ENCODE measurements at places on chromosomes 3 and 15.

- peaks cover 4% of the 10 kb centered on the region for H3K4me1 ChIP-seq
- no peak overlapping the region for H3K4me3 ChIP-seq
- DNase-seq = no peak
- peaks cover 7% of the 10 kb centered on the region for H3K27me3 ChIP-seq
Observed at GRCh38 chr3:136075811-136076210, 110.3 kb downstream of the PPP2R3A start.

DNA sequence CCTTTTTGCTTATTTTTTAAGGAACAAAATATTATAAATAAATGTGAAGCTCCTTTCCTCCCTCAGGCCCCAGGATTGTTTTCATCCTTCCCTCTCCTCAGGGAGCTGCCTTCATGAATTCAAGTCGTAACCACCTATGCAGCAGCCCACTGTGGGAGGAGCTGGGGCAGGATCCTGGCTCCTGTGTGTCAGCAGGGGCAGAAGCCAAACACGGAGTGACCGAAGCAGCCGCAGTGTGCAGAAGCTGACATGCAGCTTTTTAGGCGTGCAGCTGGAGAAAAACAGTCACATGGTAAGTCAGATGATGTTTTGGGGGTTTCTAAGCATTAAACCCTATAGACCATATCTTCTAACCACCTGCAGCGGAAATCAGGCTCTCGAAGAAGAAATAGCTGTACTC lies 231.3 kb downstream of the OCA2 start:
- DNase-seq = no peak
- no peaks in the 10 kb centered on the region for H3K27me3 ChIP-seq
- H3K4me3 ChIP-seq = no peak overlapping the region
- no peak overlapping the region for H3K27ac ChIP-seq
- no peaks in the 10 kb centered on the region for H3K4me1 ChIP-seq
- H3K36me3 ChIP-seq = no peaks in the 10 kb centered on the region

GRCh38 chr3:10251006-10251405 lies 2.7 kb downstream of the TATDN2 start:
- H3K4me3 ChIP-seq = peak overlapping the region; percentile 96
- no peaks in the 10 kb centered on the region for H3K27me3 ChIP-seq
- peaks cover 68% of the 10 kb centered on the region for H3K4me1 ChIP-seq
- H3K27ac ChIP-seq = peak overlapping the region; percentile 47
- no peak for DNase-seq
- peaks cover 67% of the 10 kb centered on the region for H3K36me3 ChIP-seq

GRCh38 chr15:96340598-96341512 lies 10.4 kb downstream of the NR2F2 start:
- H3K4me3 ChIP-seq = no peak overlapping the region
- DNase-seq = no peak
- H3K27me3 ChIP-seq = peaks cover 86% of the 10 kb centered on the region
- H3K36me3 ChIP-seq = peaks cover 5% of the 10 kb centered on the region
- no peaks in the 10 kb centered on the region for H3K4me1 ChIP-seq

- H3K27ac ChIP-seq = no peak overlapping the region
- no peak for DNase-seq
- H3K36me3 ChIP-seq = no peaks in the 10 kb centered on the region
- no peaks in the 10 kb centered on the region for H3K27me3 ChIP-seq
Observed at GRCh38 chr3:42148982-42149432, 57.9 kb downstream of the TRAK1 start.

DNA sequence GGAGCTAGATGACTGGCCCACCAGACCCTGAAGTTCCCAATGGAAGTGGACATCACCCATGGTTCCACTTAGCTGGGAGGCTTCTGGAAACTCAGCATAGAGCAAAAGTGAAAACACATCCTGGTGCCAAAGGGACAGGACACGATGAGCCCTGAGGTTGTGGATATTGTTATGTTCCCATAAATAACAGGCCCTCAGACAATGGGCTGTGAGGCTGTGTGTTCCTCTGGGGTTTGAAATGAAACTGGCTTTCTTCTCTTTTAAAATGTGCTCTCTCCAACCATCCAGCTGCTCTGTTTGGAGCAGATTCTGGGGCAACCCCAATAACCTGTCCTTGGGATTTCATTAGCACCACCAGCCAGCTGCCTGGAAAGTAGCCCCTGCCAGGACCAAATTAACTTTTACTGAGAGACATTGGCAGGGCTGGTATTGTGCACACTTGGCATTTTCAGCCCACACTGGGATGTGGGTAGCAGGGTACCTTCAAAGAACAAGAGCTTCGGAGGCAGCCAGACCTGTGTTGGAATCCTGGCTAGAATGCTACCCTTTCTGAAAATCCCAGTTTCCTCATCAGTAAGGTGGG lies 97.5 kb downstream of the DNAJB8 start:
- H3K4me3 ChIP-seq = no peak overlapping the region
- no peaks in the 10 kb centered on the region for H3K36me3 ChIP-seq
- peaks cover 4% of the 10 kb centered on the region for H3K4me1 ChIP-seq
- DNase-seq = no peak
- no peaks in the 10 kb centered on the region for H3K27me3 ChIP-seq

- H3K4me1 ChIP-seq = no peaks in the 10 kb centered on the region
- H3K36me3 ChIP-seq = no peaks in the 10 kb centered on the region
- no peak for DNase-seq
Observed at GRCh38 chr3:7576071-7576470, 715.2 kb downstream of the GRM7 start.

DNA sequence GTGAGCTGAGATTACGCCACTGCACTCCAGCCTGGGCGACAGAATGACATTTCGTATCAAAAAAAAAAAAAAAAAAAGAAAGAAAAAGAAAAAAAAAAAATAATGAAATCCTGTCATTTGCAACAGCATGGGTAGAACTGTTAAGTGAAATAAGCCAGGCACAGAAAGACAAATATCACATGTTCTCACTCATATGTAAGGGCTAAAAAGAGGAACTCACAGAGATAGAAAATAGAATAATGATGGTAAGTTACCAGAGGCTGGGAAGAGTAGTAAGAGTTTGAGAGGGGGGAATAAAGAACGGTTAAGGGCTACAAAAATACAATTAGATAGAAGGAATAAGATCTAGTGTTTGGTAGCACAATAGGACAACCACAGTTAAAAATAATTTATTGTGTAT lies 19.7 kb downstream of the DENND6A start:
- peaks cover 31% of the 10 kb centered on the region for H3K4me1 ChIP-seq
- H3K4me3 ChIP-seq = no peak overlapping the region
- H3K27me3 ChIP-seq = no peaks in the 10 kb centered on the region

GRCh38 chr3:67094167-67094566 lies 96.1 kb downstream of the KBTBD8 start:
- no peaks in the 10 kb centered on the region for H3K4me1 ChIP-seq
- H3K36me3 ChIP-seq = no peaks in the 10 kb centered on the region
- peaks cover 6% of the 10 kb centered on the region for H3K27me3 ChIP-seq
- no peak overlapping the region for H3K4me3 ChIP-seq
- H3K27ac ChIP-seq = no peak overlapping the region
- no peak for DNase-seq

DNA sequence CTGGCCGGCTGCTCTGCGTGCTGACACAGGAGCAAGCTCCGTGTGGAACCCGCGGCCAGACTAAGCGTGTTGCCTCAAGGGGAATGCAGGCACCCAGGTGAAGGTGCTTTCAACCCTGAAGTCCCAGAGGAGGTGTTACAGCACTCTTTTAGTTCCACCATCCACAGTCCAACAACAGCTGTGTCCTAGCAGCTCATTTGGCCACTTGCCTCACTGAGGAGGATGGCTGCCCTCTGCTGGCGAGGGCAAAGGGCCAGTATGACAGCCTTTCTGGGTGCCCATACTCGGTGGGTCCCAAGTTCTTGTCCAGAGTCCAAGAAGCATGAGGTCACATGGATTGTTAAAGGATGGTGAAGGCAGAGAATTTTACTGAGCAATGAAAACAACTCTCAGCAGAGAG lies 87.8 kb downstream of the C3orf85 start:
- H3K4me3 ChIP-seq = no peak overlapping the region
- no peaks in the 10 kb centered on the region for H3K36me3 ChIP-seq

GRCh38 chr3:141331377-141332318 lies 36.7 kb upstream of the ZBTB38 start:
- no peak for DNase-seq
- H3K27ac ChIP-seq = no peak overlapping the region
- H3K4me1 ChIP-seq = no peaks in the 10 kb centered on the region
- H3K27me3 ChIP-seq = no peaks in the 10 kb centered on the region
- no peak overlapping the region for H3K4me3 ChIP-seq
- H3K36me3 ChIP-seq = no peaks in the 10 kb centered on the region

GRCh38 chr3:50248387-50248786 lies 12.4 kb downstream of the GNAI2 start:
- H3K27me3 ChIP-seq = no peaks in the 10 kb centered on the region
- H3K4me1 ChIP-seq = peaks cover 55% of the 10 kb centered on the region
- H3K27ac ChIP-seq = peak overlapping the region; percentile 80
- no peak overlapping the region for H3K4me3 ChIP-seq

GRCh38 chr3:61862614-61863289 lies 301.4 kb downstream of the PTPRG start:
- H3K4me1 ChIP-seq = no peaks in the 10 kb centered on the region
- H3K36me3 ChIP-seq = no peaks in the 10 kb centered on the region
- DNase-seq = no peak
- peaks cover 5% of the 10 kb centered on the region for H3K27me3 ChIP-seq
- H3K27ac ChIP-seq = no peak overlapping the region
- no peak overlapping the region for H3K4me3 ChIP-seq

DNA sequence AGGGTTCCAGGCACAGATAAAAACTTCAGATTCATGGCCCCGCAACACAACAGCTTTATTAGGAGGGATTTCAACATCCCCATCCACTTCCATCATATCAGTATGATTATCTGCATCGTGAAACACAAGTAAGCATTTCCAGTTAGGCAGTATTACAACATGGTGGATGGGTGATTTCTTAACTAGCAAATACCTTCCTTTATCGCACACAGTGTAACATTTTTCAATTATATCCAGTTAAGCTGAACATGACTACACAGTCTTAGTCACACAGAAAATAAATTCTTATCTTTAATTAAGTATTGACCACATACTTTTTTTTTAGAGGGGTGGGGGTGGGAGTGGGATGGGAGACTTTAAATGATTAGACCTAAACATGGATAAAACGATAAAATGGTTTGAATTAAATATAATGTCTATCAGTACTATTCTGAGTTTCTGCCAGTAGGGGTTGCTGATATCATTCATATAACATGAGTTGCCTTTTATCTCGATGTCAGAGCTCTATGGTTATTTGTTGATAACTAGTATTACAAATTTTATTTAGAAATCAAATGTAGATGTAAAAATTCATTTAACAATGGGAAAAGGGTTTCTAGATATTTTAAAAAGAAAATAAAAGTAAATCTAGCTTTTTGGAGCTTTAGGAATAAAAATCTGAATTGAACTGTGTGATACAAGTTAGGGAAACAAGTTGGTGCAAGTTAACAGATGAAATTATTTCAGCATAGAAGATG lies 146.6 kb downstream of the TBL1XR1 start:
- H3K4me1 ChIP-seq = peaks cover 18% of the 10 kb centered on the region
- H3K4me3 ChIP-seq = no peak overlapping the region
- H3K27me3 ChIP-seq = no peaks in the 10 kb centered on the region
- peak; percentile 12 for DNase-seq
- peak overlapping the region; percentile 41 for H3K27ac ChIP-seq

DNA sequence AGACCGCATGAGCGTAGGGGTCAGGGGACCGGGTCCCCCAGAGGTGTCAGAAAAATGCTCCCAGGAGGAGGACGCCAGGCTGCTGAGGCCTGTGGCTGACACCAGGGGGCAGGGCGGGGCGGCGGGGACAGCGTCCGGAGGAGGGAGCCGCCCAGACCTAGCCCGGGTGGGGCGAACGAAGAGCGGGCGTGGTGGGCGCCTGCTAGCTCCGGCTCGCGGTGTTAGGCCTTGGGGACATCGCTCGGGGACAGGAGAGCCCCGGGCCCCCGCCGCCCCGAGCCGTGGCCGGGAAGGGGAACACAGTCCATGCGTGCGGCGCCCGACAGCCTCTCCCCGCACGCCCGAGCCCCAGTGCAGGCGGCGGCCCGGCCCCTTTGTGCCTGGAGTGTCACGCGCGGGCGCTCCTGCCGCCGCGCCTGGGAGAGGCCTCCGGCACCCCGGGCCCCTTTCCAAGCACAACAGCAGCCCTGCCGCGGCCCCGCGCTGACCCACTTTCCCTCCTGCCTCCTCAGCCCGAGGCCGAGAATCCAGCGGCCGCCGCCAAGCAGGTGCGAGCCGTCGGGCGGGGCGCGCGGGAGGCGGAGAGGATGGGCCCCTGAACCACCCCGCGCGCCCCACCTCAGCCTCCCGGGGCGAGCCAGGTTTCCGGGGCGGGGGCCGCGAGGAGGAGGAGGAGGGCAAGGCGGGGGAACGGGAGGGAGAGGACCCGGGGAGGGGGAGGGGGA lies 111.0 kb upstream of the KLF13 start:
- peak overlapping the region; percentile 88 for H3K27ac ChIP-seq
- no peaks in the 10 kb centered on the region for H3K27me3 ChIP-seq
- H3K36me3 ChIP-seq = peaks cover 10% of the 10 kb centered on the region
- H3K4me3 ChIP-seq = peak overlapping the region; percentile 72
- H3K4me1 ChIP-seq = peaks cover 68% of the 10 kb centered on the region

DNA sequence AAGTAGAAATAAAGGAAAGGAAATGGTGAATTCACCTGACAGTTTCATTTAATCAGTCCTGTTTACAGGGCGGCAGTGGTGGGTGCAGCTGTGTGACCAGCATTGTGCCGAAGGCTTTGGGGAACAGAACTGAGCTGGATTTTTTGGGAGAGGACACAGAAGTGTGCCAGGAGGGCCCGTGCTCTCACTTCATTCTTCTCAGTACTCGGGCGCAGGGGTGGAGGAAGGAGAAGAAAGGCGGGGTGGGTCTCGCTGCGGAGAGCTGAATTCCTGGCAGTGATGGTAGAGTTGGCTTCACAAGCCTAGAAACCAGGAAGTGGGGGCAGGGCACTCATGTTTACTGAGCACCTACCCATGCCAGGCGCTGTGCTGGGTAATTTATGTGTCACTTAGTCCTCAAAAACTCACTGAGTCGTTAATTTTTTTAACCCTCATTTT lies 64.6 kb downstream of the CRTC3 start:
- H3K27me3 ChIP-seq = no peaks in the 10 kb centered on the region
- peak overlapping the region; percentile 73 for H3K4me3 ChIP-seq
- DNase-seq = peak; percentile 92

GRCh38 chr3:3020209-3020608 lies 90.0 kb downstream of the IL5RA start:
- DNase-seq = no peak
- no peaks in the 10 kb centered on the region for H3K4me1 ChIP-seq
- no peak overlapping the region for H3K27ac ChIP-seq
- H3K27me3 ChIP-seq = peaks cover 23% of the 10 kb centered on the region
- H3K4me3 ChIP-seq = no peak overlapping the region
- no peaks in the 10 kb centered on the region for H3K36me3 ChIP-seq

GRCh38 chr3:71733319-71733718 lies 8.1 kb upstream of the EIF4E3 start:
- DNase-seq = no peak
- peaks cover 2% of the 10 kb centered on the region for H3K36me3 ChIP-seq
- H3K27ac ChIP-seq = no peak overlapping the region
- H3K4me3 ChIP-seq = no peak overlapping the region
- H3K4me1 ChIP-seq = peaks cover 31% of the 10 kb centered on the region
- peaks cover 21% of the 10 kb centered on the region for H3K27me3 ChIP-seq

- no peaks in the 10 kb centered on the region for H3K36me3 ChIP-seq
- H3K4me1 ChIP-seq = no peaks in the 10 kb centered on the region
- no peak overlapping the region for H3K4me3 ChIP-seq
- H3K27ac ChIP-seq = no peak overlapping the region
- no peaks in the 10 kb centered on the region for H3K27me3 ChIP-seq
Observed at GRCh38 chr3:172641291-172641690, 69.6 kb downstream of the NCEH1 start.
